ENCODE measurements at places on chromosomes 3 and 15.

DNA sequence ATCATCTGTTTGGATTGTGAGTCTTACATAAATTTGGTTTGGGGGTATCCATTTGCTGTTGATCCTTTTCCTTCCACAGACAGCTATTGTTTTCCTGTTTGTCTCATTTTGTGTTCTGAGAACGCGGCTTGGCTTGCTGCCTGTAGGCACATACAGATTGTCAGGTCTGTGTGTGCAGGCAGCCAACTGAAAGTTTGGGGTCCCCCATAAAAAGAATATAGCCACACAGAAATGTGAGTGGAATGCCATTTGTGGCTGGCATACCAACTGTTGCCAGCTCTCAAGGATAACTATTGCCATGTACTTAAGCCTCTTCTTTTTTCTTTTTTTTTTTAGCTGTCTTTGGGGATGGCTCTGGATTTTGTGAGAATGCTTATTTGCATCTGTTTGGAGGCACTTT, 1308.0 kb downstream of the ROBO1 start:
- DNase-seq: no peak

DNA sequence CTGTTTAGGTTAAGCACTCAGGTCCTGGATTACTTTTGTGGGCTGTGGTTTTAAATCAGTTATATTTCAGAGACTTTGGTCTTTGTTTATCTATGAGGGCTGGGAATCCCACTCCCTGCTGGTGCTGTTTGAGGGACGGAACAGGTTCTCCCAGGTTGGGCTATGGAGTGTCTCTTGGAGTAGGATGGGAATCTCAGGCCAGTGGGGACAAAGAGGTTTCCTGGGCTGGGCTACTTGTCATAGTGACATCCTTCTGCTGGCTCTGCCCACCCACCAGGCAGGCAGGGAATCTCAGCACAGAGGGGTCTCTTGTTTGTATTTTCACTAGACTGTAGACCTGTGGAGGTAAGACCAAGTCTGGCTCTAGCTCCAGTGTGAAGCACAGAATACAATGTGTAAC, 47.2 kb upstream of the UBE3A start:
- no peak for DNase-seq

- no peak for DNase-seq
Measured at GRCh38 chr3:193507566-193507965, 47.1 kb downstream of the ATP13A4 start.

- no peak for DNase-seq
Measured at GRCh38 chr3:48702320-48702920, 14.6 kb downstream of the IP6K2 start.

DNA sequence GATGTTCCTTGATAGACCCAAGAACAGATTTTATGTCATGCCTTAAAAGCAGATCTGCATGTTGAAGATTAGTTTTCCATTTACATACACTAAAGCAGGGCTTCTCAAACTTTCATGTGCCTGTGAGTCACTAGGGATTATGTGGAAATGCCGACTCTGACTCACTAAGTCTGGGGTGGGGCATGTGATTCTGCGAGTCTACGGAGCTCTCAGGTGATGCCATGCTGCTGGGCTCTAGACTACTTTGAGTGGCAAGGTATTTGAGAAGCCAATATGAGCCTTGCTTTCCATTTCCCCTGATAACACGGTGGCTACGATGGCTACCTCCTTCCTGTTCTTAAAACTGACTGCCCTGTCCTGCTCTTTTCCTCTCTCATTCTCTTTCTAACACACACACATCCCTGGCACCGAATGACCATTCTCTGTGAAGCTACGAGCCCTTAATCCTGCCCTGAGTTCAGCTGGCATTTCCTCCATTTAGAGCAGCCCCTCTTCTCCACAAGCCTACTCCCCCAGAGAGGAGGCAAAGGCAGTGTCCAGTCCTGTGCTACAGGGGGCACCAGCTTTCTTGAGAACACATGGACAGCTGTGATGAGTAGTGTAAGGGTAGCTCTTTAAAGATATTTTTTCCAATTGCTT, 39.7 kb upstream of the PYGO1 start:
- DNase-seq: peak; percentile 85

GRCh38 chr15:97076011-97076410, 745.5 kb downstream of the NR2F2 start:
- DNase-seq: no peak

- DNase-seq: no peak
Measured at GRCh38 chr3:130711565-130712324, 34.9 kb downstream of the PIK3R4 start.

GRCh38 chr15:66707310-66708082, 5.5 kb downstream of the SMAD6 start:
- no peak for DNase-seq

DNA sequence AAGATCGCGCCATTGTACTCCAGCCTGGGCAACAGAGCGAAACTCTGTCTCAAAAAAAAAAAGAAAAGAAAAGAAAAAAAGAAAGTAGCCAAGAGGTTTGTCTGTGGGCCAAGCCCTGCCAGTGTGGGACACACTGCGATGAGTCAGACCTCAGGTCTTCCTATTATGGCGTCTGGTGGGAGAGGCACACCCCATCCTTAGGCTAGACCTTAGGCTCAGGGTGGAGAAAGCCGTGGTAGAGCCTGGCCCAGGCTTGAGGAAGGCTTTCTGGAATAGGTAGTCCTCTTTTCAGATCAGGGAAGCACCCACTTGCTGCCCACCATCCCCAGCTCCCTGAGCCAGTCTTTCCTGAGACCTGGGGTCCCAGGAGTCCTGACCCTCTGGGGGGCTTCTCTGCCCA, 6.0 kb downstream of the HEMK1 start:
- peak; percentile 25 for DNase-seq

DNA sequence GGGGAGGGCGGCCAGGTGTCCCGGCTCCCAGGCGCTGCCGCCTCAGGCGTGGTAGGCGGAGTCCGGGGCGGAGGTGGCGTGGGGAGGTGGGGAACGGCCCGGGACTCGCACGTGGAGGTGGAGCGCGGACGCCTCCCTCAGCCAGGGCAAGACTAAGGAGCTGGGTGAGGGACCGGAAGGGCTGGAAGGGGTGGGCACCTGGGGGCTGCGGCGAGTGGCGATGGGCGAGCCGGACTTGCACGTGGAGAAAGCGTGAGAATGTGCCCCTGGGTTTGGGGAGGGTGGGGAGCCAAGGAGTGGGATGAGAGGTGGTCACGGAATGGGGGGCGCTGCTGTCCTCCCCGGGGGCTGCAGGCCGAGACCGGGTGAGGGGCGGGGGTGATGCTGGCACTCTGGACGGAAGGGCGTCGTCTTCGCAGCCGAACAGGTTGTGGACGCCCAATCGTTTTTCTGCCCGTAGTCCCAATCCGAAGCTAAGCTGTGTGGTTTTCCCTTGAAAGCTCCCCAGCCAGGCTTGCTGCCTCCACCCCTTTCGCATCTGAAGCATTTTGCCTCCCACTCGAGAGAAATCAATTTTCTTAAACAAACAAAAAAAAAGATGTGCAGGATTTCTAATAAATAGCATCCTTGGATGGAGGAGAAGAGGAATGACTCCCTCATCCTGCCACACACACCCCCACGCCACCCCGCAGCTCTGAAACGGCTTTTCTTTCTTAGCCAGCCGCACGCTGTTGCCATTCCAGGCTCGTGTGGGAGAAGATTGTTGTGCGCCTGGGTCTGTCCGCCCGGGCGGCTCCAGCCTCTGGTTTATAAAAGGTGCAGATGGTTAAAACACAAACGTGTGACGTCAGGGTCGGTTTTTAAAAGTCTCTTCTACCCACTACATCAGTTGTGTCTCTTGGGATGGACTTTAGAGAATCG, 62.5 kb upstream of the ANKRD28 start:
- no peak for DNase-seq

DNA sequence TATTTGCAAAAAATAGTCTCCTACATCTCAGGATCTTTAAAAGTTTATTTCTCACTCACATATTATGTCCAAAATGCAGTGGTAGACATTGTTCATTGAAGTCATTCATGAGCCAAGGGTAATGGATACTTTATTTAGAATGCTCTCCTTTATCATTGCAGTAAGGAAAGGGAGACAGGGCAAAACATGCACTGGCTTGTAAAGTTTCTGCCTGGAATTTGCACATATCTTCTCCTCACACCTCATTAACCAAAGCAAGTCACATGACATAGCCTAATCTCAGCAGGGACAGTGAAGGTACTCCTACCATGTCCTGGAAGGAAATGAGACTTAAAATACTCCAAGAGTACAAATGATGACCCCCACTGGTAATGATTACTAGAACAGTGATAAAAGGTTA, 333.7 kb upstream of the EPHA3 start:
- no peak for DNase-seq

DNA sequence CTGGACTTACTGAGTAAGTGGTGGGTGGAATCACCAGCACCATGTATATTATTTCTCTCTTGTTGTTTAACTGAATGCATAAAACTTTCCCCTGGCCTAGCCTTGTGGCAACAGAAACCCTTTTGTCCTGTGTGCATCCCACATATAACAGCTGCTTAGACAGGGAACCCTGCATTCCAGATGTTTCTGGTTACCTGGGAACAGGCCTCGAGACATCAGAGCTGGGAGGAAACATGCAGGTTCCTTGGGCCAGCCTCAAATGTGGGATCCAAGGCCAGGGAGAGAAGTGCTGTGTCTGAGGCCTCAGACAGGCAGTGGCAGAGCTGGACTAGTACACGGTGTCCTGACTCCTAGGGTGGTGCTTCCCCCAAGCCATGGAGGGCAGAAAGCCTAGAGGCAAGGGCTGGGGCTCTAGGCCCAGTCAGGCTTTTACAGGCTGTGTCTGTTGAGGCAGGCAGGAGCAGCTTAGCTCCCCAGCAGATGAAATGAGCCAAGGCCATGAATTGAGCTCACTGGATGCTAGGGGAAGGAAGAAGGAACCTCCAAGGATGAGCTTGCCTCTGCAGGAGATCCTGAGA, 57.7 kb downstream of the ITGA11 start:
- DNase-seq: no peak

DNA sequence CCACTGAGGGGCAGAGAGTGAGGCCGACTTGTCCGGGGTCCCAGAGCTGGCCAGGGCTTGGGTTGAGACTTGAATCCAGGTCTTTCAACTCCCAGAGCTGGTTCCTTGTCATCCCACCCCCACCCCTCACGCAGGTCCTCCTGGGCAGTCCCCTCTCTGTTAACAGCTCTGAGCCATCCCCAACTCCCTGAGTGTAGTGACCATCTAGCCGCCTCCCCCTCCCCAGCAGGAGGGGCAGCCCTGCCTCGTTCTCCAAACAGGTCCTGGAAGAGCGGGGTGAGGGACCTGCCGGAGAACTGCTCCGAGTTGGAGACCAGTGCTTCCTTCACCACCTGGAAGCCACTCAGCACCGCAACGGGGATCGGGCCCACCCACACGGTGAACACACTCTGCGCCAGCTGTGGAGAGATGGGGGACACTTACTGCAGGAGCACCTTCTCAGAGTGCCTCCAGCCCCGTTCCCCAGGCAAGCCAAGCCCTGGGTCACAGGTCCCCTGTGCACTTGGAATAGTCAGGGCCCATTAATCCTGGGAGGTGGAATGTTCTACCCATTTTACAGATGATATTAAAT, 24.4 kb upstream of the PARL start:
- no peak for DNase-seq

DNA sequence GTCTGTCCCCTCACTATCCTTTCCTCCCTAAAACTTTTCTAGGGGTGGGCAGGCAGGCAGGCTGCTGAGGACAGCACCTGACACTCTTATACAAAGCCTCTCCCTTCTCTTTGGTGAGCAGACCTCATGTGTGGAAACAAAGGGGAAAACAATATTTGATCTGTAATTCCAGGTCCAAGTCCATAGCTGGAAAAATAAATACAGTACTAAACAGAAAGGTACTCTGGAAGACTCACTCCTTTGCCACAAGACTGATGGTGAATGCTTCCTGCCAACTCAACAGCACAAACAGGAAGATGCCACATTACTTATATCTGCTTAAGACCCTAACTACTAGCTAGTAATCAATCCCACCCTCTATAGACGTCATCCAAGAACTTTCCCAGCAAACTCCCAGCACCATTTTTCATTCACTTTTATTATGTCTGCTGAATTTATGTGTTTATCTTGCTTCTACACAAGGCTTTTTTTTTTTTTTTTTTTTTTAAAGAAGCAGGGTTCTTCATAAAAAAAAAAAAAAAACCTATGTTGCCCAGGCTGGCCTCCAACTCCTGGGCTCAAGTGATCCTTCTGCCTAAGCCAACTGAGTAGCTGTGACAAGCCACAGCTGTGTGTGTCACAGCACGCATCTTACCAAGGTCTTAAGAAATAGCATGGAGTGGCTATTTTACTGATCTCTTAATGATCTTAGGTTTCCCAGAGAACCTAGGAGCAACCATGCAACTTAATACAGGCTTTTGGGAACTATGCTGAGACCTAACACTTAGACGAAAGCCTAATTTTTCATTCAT, 44.2 kb upstream of the CSPG5 start:
- no peak for DNase-seq

GRCh38 chr15:28192772-28193171, 93.7 kb upstream of the OCA2 start:
- no peak for DNase-seq

DNA sequence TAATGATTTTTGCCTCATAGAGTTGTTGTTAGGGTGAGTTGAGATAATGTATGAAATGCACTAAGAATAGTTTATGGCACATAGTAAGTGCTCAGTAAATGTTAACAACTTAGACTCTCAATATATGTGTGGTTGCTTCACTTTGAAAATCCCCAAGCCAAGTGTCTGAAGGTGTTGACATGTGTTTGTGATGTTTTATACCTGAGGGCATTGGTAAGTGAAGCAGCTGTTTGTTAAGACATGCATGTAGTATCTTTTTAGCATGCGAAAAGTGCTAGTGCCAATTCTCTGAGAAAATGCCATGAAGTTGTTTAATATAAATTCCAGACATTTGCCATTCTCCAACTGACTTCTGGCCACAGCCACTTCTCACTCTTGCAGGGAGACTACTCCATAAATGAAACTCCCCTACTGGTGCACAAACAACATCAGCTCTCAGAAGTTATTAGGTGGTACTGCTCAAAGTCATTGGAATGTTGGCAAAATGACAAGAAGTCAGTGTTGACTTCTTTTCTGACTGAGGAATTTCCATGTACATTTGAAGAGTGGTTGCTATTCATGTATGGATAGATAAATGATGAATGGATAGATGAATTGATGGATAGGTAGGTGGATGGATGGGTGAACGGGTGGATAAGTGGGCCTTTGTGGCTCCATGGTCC, 103.6 kb upstream of the NUDT16 start:
- DNase-seq: no peak

DNA sequence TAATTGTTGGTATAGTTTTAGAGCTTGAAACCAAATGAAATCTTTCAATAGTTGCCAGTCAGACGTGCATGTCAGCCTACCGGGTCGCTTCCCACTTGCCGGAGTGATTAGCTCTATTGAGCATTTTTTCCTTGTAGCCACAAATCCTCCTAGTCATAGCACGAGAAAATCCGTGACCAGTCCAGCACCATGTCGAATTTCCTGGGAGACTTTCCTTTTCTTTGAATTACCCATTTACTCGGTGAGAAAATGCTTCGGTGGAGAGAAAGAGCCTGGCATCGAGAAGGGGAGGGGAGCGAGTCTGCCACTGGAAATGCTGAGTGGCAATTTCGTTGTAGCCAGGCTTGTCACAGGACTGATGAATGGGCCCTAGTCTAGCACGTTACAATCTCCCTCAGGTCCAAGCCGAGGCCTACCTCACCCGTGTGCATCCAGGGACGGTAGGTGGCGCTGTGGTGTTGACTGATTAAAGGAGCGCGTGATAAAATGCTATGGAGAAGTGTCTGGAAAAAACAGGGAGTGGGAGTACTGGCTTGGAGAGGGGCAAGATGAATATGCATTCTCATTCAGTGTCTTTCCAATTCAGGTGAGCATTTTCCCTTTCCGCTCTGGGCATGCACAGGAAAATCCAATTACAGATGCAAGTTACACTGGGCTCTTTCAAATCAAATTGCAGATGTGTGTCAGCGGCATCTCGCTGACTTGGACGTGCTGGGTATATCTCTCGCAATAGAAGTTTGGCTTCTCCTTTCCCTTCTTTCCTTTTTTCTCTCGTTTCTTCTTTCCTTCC, 238.8 kb downstream of the EDEM1 start:
- DNase-seq: peak; percentile 85

GRCh38 chr3:171285287-171285686, 174.9 kb downstream of the TNIK start:
- DNase-seq: no peak
